ENCODE measurements at places on chromosomes 6 and 20.

GRCh38 chr6:148538261-148539190, 195.9 kb downstream of the SASH1 start:
- DNase-seq, result peak; percentile 74

DNA sequence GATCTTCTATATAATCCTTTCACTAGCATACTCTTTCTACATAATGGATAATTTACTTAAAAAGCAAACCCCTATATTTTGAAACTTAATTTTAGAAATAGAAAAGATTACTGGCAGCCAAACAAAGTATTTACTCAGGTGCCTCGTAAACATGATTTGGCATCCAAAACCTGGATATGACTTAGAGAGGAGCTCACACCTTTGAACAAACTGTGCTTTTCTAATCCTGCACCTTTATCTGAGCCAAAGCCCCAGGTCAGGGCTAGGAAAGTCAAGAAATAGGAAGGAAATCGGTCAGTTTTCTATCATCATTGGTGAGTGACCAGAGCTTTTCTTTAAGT, 170.9 kb downstream of the PHF3 start:
- DNase-seq, result no peak

DNA sequence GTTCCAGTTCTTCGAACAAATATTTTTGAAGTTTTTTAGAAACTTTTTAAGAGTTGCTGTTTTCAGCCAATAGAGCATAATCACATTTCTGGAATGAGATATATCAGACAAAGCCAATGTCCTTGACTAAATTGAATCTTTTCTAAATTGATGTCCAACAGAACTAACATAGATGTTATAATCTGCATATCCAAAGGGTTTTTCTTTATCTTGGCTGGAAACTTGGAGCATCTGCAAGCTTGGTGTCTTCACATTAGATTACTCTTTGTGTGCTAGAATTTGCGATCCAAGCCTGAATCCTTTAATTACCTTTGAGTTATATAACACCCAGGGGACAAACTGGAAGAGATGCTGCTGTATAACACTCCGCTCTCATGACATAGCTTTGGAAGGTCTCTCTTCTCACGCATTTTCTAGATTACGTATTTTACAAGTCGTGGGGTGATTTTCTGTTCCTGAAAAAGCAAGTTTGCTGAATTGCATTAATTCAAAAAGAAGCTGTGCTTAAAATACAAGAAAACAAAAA, 64.4 kb upstream of the FUCA2 start:
- peak; percentile 35 for DNase-seq

DNA sequence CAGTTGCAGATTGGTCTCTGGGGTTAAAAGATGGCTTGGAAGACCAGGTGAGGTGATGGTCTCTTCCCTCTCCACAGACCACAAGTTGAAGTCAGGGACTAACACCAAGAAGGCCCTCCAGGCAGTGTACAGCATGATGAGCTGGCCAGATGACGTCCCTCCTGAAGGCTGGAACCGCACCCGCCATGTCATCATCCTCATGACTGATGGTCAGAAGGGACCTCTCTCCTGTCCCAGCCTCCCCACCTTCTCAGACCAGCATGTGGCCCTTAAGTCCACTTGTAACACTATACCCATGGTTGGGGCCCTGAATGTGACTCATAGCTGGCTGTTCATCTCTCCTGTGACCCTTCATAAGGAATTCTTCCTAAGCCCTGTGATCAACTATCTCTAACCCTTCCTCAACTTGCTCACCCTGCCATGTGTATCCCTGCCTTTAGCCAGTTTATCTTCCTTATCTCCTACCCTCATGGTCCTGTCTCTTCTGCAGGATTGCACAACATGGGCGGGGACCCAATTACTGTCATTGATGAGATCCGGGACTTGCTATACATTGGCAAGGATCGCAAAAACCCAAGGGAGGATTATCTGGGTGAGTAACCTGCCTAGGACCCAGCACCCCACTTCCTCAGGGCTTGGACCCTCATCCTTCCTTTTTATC, 3.0 kb downstream of the CFB start:
- DNase-seq, result peak; percentile 4

DNA sequence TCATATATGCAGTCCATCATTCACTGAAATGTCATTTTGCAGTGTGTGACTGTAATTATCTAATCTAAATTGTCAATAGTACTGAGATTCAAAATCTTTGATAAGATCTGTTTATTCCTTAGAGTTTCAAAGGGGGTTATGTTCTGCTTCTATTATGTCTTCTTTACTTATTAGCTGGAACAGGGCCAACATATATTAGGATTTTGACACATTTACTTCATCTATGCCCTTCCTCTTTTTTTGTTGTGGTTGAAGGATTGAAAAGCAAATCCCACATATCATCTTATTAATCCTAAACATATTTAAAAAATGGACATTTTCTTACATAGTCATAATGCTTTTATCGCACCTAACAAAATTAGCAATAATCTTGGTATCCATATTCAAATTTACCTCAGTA, 30.3 kb upstream of the MAS1 start:
- no peak for DNase-seq
